ENCODE measurements at places on chromosomes 3 and 15.

DNA sequence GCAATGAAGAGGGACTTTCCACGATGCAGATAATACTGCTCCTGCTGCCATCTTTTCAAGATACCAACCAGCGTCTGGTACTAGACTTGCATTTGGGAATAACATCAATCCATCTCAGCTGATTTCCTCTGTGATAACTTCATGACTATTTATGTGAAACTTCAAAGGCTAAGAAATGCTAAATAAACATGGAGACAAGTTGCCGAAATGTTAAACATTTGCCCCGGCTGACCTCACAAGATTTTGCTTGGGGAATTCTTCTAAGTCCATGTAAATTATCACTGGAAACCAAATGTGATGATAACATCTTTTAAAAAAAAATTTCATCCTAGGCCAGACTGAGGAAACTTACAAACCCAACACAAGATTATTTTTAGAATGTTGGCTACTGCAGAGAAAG is 185.8 kb upstream of the PRICKLE2 start:
- DNase-seq: no peak

DNA sequence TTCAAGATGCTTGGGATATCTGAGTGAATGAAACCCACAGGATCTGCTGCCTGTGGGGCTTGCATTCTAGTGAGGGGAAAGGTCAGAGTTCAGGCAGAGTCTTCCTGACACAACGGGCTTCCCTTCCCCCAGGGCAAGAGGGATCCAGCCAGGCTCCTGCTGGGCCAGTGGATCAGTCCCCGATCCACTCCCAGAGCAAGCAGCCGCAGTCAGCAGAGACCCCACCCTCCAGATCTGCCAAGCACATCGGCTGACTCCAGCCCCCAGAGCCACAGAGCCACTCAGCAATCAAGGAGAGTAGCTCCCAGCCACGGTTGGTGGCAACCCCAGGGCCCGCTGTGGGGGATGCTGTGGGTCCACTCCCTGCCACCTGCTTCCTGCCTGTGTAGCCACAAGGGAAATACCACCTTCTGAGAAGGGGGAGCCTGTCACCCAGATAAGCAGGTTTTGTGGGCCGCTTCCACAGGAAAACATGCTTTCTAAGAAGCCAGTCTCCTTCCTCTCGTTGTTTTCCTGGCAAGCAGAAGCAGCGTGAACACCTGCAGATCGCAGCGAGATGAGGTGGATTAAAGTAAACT is 44.9 kb downstream of the CPN2 start:
- DNase-seq: no peak

GRCh38 chr3:7897655-7898054 is 604.0 kb upstream of the LMCD1 start:
- no peak for DNase-seq

DNA sequence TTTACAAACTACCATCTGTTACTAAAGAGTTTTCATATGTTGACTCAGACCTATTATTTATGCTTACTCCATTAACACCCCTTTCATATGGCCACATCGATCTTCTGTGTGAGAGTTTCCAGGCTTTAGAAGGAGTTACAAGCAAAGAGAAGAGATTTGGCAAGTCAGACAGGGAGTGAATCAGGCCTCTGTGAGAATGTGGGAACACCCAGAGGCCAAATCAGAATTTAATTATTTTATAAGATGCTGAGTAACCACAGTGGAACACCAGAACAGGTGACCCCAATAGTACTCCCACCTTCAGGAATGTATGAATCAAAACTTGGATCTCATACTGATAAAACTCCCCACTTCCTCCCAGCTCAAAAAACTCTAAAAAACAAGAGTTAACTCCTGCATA is 42.0 kb downstream of the IFT57 start:
- no peak for DNase-seq

- DNase-seq: no peak
Measured at GRCh38 chr3:116474801-116475200, 29.5 kb upstream of the LSAMP start.

DNA sequence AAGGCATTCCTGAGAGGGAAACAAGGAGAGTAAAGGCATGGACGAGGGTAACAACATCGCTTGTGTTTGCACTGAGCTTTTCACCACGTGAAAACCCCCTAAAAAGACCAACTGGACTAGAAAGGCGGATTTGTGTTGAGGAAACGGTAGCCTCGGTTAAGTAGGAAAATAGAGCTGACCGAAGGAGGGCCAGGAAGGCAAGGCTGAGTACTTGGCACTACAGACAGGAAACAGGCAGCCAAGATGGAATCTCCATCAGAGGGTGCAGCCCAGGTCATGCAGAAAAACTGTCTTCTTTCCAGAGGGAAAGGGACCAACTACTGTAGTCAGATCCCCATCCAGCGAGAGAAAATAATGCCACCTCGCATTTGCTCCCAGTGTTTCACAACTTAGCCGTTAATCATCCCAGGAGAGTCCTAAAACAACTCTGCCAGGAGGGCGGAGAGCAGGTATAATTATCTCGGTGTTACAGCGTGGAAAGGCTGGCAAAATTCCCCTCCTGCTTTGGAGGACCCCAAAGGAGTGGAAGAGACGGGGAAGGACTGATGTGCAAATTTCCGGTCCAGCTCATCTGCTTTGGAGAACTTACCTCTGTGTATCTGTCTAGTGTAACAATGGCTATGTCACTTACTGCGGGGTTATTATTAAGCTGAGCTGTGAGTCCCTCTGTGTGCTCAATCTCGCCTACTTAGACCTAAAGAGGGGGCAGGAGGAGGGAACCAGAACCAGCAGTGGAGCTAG is 77.2 kb downstream of the MYO1E start:
- DNase-seq: no peak

DNA sequence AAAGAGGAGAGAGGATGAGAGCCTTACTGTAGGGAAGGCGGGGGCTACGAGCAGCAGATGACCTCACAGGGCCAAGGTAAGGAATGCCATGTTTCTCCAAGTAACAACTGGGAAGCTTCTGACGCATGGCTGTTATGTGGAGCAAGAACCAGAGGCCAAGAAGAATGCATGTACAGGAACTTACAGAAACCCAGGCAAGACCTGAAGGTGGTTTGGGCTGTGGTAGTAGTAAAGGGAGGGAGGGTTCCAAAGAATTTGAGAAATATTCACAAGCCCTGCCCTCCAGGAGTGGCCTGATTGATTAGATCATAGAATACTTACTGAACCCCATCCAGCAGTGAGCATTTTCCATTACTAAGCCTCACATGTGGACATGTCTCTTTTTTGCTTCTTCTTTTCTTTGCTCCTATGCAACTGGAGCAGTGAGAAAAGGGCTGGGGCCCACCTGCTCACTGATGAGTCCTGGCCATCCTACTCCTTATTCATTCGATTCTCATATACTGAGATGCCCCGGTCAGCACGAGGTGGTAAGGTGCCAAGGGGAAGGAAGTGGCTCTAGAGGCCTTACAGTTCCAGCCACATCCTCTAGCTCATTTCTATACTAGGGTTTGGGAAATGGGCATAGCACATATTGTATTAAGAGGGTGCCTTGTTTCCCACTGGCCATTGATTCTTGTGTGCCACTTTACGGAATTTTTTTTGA is 8.3 kb upstream of the SLC12A8 start:
- no peak for DNase-seq

GRCh38 chr3:111414531-111414930 is 127.5 kb upstream of the CD96 start:
- no peak for DNase-seq

- DNase-seq: no peak
Measured at GRCh38 chr15:73249499-73249898, 119.3 kb downstream of the HCN4 start.

- DNase-seq: no peak
Measured at GRCh38 chr3:23915537-23916108, 1.2 kb downstream of the NKIRAS1 start.

GRCh38 chr3:71509066-71509465 is 74.5 kb downstream of the FOXP1 start:
- DNase-seq: no peak

- DNase-seq: no peak
Measured at GRCh38 chr3:31105438-31106077, 211.1 kb upstream of the GADL1 start.

DNA sequence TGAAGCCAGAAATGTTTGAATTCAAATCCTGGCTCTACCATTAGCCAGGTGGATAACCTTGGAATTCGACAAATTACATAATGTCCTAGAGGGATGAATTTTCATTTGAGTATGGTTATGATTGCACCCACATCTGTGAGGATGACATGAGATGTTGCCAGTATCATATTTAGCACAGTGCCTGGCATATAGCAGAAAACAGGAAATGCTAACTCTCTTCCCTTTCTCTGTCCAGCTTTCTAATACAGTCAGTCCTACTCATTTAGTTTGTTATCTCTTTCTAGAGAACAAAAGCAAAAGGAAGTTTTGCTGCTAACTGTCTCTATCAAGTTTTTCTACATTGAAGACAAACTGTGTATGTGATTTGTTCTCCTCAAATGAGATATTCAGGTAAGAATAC is 231.7 kb downstream of the CPNE4 start:
- no peak for DNase-seq

GRCh38 chr3:155853214-155854140 is 750 bp downstream of the SLC33A1 start:
- no peak for DNase-seq

- no peak for DNase-seq
Measured at GRCh38 chr3:16504242-16504641, 9.3 kb downstream of the RFTN1 start.

- DNase-seq: no peak
Measured at GRCh38 chr15:93268066-93268465, 179.1 kb upstream of the RGMA start.

GRCh38 chr3:187919544-187919943 is 174.3 kb upstream of the BCL6 start:
- no peak for DNase-seq

DNA sequence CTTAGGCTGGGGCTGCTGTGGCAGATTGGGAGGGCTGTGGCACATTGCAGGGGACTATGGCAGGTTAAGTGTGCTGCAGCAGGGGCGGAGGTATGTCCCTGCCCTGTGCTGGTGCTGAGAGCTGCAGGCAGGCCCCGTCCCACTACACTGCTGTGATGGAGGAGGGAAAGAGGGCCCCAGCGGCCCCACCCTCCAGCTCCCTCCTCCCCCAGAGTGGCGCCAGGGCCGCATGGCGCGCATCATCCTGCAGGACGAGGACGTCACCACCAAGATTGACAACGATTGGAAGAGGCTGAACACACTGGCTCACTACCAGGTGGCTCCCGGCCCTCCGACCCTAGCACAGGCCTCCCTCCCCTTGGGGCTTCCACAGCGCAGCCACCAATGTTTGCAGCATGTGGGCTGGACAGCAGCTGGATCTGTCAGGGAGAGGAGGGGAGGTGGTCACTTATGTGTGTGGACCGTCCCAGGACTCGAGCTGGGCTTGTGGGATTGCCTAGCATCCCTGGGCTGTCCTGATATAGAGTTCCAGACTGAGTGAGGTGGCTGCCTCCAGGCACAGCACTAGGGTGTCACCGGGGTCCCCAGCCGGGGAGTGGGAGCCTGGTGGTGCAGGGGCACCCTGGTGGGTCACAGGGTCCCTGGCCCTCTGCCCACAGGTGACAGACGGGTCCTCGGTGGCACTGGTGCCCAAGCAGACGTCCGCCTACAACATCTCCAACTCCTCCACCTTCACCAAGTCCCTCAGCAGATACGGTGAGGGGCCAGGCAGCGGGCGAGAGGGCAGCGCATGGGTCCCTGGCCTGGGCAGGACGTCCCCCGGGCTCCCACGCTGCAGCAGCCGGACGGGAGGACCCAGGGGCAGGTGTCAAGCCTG is 46.1 kb downstream of the PLXNA1 start:
- DNase-seq: no peak

GRCh38 chr3:53216723-53217122 is 39.1 kb downstream of the TKT start:
- DNase-seq: no peak

GRCh38 chr15:74543583-74543982 is 2.6 kb downstream of the ARID3B start:
- no peak for DNase-seq

DNA sequence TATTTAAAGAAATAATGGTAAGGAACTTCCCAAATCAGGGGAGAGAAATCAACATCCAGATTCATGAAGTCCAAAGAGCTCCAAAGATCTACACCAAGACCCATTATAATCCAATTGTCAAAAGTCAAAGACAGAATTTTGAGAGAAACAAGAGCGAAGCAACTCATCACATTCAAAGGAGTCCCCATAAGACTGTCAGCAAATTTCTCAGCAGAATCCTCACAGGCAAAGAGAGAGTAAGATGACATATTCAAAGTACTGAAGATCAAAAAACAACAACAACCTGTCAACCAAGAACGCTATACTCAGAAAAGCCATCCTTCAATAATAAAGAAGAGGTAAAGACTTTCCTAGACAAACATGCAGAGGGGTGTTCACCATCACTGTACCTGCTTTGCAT is 342.1 kb downstream of the TIGIT start:
- no peak for DNase-seq

DNA sequence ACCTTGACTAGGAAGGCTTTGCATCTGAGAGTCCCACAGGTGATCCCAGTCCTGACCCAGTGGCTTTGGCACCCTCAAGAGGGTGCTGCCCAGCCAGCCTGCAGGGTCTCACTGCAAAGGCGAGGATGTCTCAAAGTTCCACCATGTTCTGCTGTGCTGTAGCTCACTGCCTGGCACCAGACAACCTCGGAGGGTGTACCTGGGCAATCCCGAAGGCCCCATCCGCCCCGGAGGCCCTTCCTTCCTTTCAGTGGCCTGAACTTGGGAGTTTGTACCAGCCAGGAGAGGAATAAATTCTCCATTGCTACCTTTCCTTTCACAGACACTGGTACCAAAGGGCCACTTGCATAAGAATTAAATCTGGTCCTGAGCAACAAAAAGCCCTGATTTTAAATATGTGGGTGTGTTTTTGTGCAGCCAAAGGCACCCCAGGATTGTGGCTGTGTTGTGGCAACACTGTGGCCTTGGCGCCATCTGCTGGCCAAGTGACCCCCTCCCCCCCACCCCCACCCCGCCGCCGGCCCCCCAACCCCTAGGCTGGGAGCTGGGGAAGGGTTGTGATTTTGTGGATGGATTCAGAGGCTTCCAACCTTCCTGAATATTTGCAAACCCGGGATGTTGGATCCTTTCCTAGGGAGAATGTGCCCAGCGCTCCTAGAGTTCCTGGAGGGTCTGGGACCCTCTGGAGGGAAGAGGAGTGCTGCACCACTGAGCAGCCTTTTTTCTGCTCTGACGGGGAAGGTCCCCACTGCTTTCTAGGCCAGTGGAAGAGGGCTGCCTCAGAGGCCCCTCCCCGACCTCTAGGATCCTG is 9.7 kb upstream of the PTPN23 start:
- DNase-seq: peak; percentile 11

GRCh38 chr3:20325563-20325962 is 139.6 kb upstream of the SGO1 start:
- DNase-seq: no peak

DNA sequence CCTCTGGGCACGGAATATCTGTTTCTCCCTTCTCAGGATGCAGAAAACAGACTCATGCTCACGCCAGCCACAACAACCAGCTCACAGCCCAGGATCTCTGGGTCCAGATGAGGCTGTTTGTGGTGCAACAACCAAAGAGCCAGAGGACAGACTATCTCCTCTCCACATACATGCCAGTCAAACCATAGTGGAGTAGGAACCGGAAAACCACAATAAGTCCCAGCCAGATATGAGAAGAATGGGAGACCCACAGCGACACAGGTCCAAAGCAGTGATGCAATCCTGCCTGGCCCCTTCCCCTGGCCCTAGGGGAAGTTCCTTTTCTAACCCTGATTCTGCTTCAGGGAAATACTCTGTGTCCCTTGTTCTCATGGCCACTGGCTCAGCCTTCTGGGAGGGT is 27.6 kb downstream of the MEX3B start:
- no peak for DNase-seq

Data from activated CD8-positive, alpha-beta memory T cell treated with anti-CD3 and anti-CD28 coated beads for 1 hour (primary cell).